C1 segment of cervical spinal cord (tissue), 14 donors: ENCODE measurements at places on chromosomes 1 and 21.

- no peak for DNase-seq
Observed at GRCh38 chr1:18707696-18708257, 77.1 kb downstream of the PAX7 start.

DNA sequence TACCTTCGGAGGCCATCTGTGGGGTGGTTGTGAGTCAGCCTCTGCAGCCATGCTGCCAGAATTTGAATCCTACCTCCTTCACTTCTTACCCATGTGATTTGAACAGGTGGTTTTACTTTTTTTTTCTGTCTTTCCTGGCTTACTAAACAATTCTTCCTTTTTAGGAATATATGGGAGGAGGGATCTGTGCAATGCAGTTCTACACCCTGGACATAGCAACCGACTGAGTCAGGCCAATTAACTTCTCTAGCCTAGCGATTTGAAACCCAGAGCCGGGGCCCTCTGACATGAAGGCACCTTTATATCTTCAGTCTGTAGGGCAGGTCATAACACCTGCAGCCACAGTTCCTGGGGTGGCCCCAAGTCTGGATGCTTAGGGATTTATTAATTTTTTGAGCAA lies 83.6 kb downstream of the ST6GALNAC3 start:
- DNase-seq = no peak

DNA sequence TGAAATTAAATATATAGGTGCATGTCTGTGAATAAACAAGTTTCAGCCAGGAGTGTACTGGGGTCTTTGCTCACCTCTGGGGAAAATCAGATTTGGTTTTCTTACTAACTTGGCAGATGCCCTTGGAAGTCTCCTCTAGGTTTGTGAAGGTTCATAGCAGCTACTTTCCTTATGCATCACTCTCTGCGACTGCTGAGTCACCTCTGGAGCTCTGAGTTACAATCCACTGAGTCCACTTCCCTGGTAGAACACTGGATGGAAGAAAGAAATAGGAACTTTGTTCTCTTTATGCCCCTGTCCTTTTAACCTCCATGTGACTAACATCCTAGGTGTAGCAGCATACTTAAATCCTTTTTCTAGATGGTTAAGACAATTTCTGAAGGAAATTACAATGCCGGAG lies 4.4 kb upstream of the FASLG start:
- DNase-seq = no peak

- DNase-seq = no peak
Observed at GRCh38 chr1:236397173-236397759, 3.2 kb downstream of the EDARADD start.

- no peak for DNase-seq
Observed at GRCh38 chr1:110948038-110948810, 15.5 kb downstream of the LRIF1 start.

DNA sequence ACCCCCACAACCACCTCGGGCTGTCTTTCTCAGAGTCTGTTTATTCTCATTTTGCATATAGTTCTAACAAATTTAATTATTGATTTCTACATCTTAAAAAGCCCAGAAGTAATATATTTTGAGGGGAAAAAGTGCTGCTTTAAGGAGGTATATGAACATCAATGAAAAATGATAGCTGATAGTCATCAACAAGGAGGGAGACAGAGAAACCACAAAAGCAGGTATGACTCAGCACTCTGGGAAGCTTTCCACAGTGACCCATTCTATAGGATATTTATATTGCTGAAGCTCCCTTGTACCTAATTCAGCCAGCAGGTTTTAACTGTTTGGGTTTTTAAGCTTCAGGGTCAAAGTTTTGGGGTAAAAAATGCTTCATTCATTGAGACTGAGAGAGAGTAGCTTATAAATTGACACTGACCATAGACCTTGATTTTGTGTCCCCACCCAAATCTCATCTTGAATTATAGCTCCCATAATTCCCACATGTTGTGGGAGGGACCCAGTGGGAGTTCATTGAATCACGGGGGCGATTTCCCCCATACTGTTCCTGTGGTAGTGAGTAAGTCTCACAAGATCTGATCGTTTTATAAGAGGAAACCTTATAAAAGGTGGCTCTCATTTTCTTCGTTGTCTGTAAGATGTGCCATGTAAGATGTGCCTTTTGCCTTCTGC lies 27.4 kb downstream of the VANGL1 start:
- DNase-seq = no peak

DNA sequence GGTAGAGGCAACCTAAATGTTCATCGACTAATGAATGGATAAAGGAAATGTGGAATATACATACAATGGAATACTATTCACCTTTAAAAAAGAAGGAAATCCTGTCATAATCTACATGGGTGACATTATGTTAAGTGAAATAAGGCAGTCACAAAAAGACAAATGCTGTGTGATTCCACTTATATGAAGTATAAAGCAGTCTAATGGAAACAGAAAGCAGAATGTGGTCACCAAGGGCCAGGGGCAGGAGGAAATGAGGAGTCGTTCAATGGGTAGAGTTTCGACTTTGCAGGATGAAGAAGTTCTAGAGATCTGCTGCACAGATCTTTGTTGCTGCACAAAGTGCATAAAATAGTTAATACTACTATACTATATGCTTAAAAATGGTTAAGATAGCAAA lies 7.8 kb downstream of the DIPK1A start:
- DNase-seq = no peak

- no peak for DNase-seq
Observed at GRCh38 chr21:44572959-44573583, 458 bp upstream of the KRTAP10-4 start.

- DNase-seq = no peak
Observed at GRCh38 chr1:204335085-204335484, 24.6 kb downstream of the PLEKHA6 start.

DNA sequence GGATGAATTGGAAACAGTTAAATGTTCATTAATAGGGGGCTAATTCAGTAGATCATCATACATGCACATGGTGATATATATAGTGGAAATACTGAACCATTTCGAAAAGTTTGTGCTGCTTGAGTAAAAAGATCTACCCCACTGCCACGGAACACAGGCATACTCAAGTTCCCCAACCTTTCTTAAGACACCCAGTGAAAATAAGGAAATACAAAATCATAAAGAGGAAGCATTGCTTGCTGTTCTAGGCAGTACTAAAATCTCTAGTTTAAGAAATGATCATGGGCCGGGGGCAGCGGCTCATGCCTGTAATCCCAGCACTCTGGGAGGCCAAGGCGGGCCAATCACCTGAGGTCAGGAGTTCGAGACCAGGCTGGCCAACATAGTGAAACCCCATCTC lies 37.6 kb upstream of the KIRREL1 start:
- no peak for DNase-seq

GRCh38 chr1:207084232-207084631 lies 4.4 kb upstream of the C4BPB start:
- DNase-seq = no peak

DNA sequence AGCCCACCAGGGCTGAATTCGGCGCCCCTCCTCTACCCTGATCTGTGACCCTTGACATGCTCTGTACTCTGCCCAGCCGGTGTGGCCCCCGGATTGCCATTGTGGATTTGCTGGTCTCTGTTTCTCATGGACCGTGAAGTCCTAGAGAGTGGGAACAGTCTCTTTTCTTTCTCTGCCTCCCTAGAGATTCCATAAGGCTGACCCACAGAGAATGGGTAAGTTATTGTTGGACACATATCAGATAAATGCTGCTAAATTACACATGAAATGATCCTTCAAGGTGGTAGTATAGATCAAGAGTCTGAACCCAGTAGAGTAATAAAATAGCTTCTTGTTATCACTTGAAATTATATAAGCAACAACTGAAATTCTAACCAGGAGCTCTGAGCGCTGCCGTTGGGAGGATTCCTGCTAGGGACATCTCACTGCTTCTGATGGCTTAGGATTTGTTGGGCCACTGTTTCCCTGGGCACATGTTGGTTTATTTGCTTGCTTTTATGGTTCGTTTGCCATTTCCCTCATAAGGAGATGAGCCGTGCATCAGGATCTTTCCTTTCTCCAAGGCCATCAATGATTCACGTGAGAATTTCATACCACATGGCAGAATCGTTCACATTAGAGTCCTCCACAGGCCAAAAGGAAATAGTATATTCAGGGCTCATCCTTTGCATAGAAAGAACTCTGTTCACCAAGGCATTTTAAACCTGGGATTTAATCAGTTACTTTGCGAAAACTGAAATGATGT lies 111.9 kb downstream of the ZBTB18 start:
- DNase-seq = no peak

DNA sequence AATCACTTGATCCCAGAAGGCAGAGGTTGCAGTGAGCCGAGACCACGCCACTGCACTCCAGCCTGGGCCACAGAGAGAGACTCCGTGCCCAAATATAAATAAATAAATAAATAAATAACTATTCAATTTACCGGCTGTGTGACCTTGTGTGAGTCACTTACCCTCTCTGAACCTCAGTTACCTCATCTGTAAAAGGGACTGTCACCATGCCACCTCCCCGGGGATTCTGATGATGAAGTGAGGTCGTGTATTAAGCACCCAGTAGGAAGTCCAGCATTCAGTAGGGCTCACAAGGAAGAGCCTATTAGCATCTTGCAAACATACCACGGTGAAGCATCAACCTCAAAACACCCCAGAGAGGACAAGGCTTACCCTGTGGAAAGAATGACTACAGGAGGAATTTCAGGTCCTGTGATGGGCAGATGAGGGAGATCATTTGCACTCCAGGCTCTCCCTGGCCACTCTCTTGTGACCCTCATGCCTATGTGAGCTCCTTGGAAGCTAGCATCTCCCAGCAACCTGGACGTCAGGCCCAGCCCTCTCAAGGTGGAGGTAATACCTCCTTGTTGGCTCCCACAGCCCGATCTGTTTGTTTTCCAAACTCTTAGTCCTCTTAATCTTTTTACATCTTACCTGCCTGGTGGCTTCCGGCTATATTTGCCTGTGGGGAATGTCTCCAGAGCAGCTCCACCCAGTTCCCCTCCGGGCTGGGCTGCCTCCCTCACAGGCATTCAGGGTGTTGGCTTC lies 7.6 kb upstream of the C1QA start:
- DNase-seq = no peak

GRCh38 chr1:211382714-211383480 lies 56.3 kb downstream of the TRAF5 start:
- peak; percentile 19 for DNase-seq

- DNase-seq = no peak
Observed at GRCh38 chr1:46804027-46804889, 5.4 kb downstream of the CYP4B1 start.

- no peak for DNase-seq
Observed at GRCh38 chr1:56148326-56149193, 430.8 kb downstream of the PLPP3 start.

- DNase-seq = no peak
Observed at GRCh38 chr1:67105508-67105907, 29.3 kb downstream of the C1orf141 start.

DNA sequence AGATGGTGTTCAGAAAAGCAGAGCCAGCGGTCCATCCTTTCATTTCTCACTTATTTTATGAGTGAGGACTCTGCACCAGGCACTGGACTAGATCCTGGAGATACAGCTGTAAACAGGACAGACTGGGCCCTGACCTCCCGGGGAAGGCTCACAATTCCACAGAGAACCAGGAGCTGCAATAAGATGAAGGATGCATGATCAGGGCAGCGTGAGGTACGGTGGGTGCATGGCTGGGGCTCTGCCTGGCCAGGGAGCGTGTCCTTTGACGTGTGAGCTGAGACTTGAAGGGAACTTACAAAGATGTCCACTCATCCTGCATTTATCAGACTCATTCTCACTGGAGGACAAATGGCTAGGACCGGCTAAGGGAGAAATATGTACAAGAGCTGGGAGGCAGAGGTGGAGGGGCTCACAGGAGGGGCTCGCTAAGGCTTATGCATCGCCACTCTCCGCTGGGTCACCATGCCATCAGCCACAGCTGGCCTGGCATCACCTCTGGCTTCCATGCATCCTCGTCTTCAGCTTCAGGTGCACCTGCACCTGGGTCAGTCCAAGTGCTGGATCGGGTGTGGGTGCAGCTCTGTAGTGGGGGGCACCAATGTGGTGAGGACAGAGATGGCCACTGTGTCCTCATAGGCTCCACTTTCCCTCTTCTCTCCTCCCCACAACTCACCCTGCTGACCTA lies 213.9 kb downstream of the TOMM20 start:
- no peak for DNase-seq

- no peak for DNase-seq
Observed at GRCh38 chr1:224368409-224368808, 11.7 kb downstream of the CNIH4 start.

GRCh38 chr1:43779805-43780403 lies 72.6 kb downstream of the ST3GAL3 start:
- DNase-seq = no peak

- DNase-seq = no peak
Observed at GRCh38 chr1:108521990-108522393, 37.9 kb upstream of the EEIG2 start.

DNA sequence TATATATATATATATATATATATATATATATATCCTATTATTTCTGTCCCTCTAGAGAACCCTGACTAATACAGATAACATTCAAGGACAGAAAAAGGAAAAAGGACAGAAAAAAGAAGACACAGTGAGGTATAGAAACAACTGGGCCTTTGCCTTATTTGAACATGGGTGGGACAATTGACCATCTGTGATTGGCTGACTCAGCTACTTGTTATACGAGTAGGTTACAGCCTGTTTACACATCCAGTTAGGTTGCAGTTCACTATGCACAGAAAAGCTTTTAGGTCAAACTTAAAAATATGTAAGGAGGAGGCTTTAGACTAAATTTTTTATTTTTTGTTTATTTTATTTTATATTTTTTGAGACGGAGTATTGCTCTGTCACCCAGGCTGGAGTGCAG lies 39.8 kb upstream of the RGS8 start:
- no peak for DNase-seq

GRCh38 chr1:58968360-58968952 lies 184.6 kb upstream of the JUN start:
- DNase-seq = peak; percentile 8

DNA sequence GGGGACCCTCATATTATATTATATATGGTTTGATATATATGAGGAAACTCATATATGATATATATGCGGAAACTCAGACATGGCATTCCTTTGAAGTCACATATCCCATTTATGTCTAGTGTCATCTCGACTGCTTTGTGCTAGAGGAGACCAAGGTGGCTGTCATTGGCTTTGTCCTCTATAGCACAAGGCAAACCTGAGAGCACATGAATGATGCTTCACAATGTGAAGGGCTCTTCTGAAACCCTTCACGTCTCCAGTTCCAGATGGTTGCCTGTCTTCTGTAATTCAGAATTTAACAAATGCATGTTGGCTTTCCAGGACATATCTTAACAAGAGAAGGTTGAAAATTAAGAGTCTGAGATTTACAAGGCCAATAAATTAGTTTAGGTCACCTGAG lies 303.6 kb downstream of the BARHL2 start:
- no peak for DNase-seq

DNA sequence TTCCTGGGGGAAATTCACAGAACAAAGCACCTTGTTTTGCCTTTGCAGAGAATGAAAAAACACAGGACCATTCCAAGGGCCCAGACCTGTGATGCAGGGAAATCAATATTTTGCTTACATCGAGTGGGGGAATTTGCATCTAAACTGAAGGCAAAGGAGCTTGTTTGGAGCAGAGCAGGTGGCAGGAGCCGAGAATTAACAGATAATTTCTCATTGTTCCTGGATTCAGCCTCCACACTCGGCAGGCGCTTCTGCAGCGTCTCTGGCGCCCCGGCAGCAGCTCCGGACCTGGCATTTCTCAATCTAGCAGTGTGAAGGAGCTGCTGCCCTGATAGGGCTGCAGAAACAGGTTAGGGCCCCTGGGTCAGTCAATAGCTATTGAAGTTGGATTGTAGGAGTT lies 2.0 kb upstream of the SYT6 start:
- no peak for DNase-seq
